Tibial nerve (tissue), 4 donors: ENCODE measurements at places on chromosomes 1 and 21.

DNA sequence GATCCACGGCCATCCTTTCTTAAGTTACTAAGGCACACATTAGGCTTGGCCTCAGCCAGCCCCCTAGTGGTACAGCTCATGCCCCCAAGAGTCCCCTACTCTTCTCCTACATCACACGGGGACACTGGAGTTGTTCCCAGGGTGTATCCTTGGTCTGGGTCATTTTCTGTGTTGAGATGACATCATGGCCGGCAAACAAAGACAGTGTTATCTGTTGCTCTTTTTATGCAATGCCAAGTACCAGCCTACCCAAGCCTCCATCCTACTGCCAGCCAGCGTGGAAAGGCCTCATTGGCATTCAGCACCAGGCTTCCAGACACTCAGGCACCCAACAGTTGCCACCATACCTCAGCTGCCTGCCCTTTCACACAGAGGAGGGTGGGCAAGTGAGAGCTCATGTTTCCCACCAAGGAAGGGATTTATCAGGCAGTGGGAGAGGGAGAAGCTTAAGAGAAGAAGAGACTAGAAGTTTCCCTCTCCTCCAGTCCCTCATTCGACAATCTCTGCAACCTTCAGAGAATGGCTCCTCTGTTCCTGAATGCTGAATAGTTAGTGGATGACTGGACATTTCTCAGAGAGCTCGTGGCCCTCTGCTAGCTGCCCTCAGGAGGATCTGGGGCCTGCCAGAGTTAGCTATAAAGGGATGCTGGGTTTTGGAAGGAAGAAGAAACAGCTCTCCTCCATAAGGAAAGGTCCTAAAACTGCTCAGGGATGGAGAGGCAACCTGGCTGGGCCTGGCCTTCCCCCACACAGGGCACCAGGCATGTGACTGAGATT, 17.7 kb downstream of the CBR1 start:
- peak overlapping the region; percentile 31 for H3K27ac ChIP-seq
- DNase-seq, result no peak
- H3K27me3 ChIP-seq, result no peaks in the 10 kb centered on the region

DNA sequence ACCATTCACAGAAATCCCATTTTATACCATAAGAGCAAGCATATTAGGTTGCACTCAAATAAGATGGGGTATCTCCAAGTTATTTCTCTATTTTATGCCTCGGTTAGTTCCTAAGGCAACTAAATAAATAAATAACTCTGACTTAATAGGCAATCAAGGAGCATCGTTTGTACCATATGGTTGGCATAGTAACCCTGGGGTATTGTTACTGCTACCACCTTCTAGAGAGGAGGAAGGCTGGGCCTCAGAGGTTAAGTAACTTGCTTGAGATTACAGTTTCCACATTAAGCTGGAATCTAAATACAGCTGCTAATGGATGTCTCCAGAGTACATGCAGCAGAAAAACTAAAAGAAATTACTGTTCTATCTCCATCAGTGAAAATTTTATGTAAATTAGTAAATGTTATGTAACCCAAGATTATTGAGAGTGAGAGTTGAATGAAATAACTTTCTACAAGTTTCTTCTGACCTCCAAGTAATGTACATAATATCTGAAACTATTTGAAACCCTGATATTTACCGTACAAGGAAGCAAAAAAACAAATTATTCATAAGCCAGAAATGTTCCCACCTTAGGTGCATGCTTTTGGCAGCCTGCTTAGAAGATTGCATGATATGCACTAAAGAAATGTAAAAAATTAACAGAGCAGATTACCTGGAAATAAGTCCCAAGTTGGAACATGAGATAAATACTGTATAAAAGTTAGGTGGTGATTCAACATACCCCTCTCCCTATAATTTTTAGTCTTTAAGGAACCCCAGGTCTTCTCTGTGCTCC, 127.0 kb downstream of the CRB1 start:
- H3K27me3 ChIP-seq, result no peaks in the 10 kb centered on the region
- no peaks in the 10 kb centered on the region for H3K36me3 ChIP-seq
- H3K27ac ChIP-seq, result no peak overlapping the region

GRCh38 chr1:165152727-165153126, 203.8 kb downstream of the LMX1A start:
- no peaks in the 10 kb centered on the region for H3K36me3 ChIP-seq
- H3K4me1 ChIP-seq, result no peaks in the 10 kb centered on the region
- no peak overlapping the region for H3K27ac ChIP-seq
- no peaks in the 10 kb centered on the region for H3K27me3 ChIP-seq
- no peak for DNase-seq
- no peak overlapping the region for H3K4me3 ChIP-seq

DNA sequence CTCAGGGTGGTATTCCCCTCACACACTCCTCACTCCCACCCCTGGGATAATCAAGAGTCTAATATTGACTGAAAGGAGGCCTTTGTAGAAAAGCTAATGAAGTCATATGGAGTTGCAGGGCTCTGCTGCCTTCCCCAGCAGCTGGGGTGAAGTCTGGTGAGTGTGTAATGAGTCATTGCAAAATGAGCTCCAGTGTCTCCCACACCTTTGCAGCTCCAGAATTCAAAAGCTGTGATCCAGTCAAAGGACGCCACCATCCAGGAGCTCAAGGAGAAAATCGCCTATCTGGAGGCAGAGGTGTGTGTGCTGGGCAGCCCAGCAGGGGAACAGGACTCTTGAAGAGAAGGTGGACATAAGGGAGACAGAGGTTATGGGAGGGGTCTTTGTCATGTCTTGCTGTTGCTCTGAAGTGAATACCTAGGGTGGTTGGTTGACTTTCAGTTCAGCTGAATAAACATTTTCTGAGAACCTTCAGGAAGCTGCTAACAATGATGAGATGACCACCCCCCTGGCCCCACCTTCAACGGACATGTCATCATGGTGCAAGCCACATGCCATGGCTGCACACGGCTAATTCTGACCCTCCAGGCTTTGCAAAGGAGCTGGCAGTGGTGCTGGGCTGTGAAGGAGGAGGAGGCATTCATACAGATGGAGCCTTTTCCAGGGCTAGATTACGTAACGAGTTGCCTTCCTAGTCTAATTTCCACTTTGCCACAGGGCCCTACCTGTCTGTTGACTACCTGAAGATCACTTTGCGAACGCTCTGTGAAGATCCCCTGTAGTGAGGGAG, 32.2 kb upstream of the SNX27 start:
- no peak overlapping the region for H3K4me3 ChIP-seq
- no peaks in the 10 kb centered on the region for H3K27me3 ChIP-seq
- DNase-seq, result no peak
- H3K27ac ChIP-seq, result no peak overlapping the region
- peaks cover 54% of the 10 kb centered on the region for H3K36me3 ChIP-seq

GRCh38 chr1:223189903-223190724, 47.1 kb upstream of the TLR5 start:
- no peak for DNase-seq
- H3K36me3 ChIP-seq, result no peaks in the 10 kb centered on the region
- no peaks in the 10 kb centered on the region for H3K27me3 ChIP-seq
- H3K4me3 ChIP-seq, result no peak overlapping the region

- no peaks in the 10 kb centered on the region for H3K4me1 ChIP-seq
- peak; percentile 66 for DNase-seq
- no peak overlapping the region for H3K4me3 ChIP-seq
- no peaks in the 10 kb centered on the region for H3K36me3 ChIP-seq
Measured at GRCh38 chr1:47478090-47478489, 40.2 kb downstream of the FOXD2 start.

- H3K4me3 ChIP-seq, result no peak overlapping the region
- no peak for DNase-seq
- no peaks in the 10 kb centered on the region for H3K27me3 ChIP-seq
- no peaks in the 10 kb centered on the region for H3K36me3 ChIP-seq
Measured at GRCh38 chr1:225474439-225474985, 46.7 kb upstream of the LBR start.

- no peak overlapping the region for H3K27ac ChIP-seq
- DNase-seq, result no peak
- H3K4me1 ChIP-seq, result peaks cover 29% of the 10 kb centered on the region
- H3K4me3 ChIP-seq, result peak overlapping the region; percentile 96
- H3K27me3 ChIP-seq, result no peaks in the 10 kb centered on the region
- no peaks in the 10 kb centered on the region for H3K36me3 ChIP-seq
Measured at GRCh38 chr1:153921803-153922075, 1.0 kb downstream of the GATAD2B start.

DNA sequence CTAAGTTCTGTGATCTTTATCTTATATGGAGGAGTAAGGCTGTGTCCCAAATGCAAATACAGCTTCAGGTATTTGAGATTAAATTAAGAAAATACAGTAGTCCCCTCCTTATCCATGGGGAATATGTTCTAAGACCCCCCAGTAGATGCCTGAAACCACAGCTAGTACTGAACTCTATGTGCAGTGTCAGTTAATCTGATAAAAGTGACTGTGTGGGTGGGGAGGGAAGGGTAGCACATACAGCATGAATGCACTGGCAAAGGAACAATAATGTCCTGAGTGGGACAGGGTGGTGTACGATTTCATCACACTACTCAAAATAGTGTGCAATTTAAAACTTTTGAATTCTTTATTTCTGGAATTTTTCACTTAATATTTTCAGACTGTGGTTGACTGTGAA, 83.1 kb downstream of the HS2ST1 start:
- no peak overlapping the region for H3K27ac ChIP-seq
- no peaks in the 10 kb centered on the region for H3K36me3 ChIP-seq
- no peaks in the 10 kb centered on the region for H3K27me3 ChIP-seq
- no peaks in the 10 kb centered on the region for H3K4me1 ChIP-seq
- no peak for DNase-seq
- H3K4me3 ChIP-seq, result no peak overlapping the region

- no peaks in the 10 kb centered on the region for H3K27me3 ChIP-seq
- no peak overlapping the region for H3K27ac ChIP-seq
- DNase-seq, result no peak
- no peak overlapping the region for H3K4me3 ChIP-seq
- H3K4me1 ChIP-seq, result no peaks in the 10 kb centered on the region
Measured at GRCh38 chr1:207364614-207365013, 43.1 kb downstream of the CD55 start.

DNA sequence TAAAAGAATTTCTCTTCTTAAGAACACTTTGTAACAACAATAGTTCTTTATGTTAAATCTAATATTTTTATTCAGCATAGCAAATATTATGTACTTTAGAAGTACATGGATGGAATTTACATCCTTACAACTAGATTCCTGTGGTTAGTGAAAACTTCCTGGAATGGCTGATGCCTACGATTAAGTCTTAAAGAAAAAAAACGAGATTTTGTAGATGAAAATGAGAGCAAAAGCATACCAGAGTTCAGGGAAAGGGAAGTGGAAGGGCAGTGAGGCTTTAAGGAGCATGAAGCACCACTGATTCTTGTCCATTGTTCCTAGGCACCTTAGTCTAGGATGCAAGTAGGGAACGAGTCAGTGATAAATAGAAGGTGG, 26.7 kb downstream of the CFH start:
- no peak overlapping the region for H3K27ac ChIP-seq
- H3K27me3 ChIP-seq, result no peaks in the 10 kb centered on the region
- no peaks in the 10 kb centered on the region for H3K4me1 ChIP-seq
- no peak for DNase-seq
- no peak overlapping the region for H3K4me3 ChIP-seq

GRCh38 chr1:202587859-202588485, 122.3 kb downstream of the SYT2 start:
- no peak for DNase-seq
- peaks cover 80% of the 10 kb centered on the region for H3K4me1 ChIP-seq
- H3K4me3 ChIP-seq, result no peak overlapping the region
- no peaks in the 10 kb centered on the region for H3K36me3 ChIP-seq
- H3K27ac ChIP-seq, result peak overlapping the region; percentile 83

DNA sequence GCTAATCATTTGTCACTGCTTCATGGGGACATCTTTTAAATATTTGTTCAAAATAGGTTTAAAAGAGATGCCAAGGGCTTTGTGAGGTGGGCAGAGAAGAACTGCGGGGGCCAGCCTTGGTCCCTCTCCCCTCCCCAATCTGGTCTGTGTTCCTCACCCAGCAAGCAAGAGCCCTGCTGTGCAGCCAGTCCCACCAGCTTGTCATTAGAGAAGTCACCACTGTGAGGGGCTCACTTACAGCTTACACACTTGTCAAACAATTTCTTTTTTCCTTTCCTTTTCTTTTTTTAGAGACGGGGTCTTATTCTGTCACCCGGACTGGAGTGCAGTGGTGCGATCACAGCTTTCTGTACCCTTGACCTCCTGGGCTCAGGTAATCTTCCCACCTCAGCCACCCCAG, 10.4 kb upstream of the CDK18 start:
- peaks cover 28% of the 10 kb centered on the region for H3K27me3 ChIP-seq
- no peak for DNase-seq

GRCh38 chr21:14886001-14886400, 178.8 kb downstream of the NRIP1 start:
- no peak overlapping the region for H3K27ac ChIP-seq
- peaks cover 23% of the 10 kb centered on the region for H3K4me1 ChIP-seq
- H3K27me3 ChIP-seq, result no peaks in the 10 kb centered on the region
- no peak for DNase-seq
- H3K4me3 ChIP-seq, result no peak overlapping the region

- H3K4me1 ChIP-seq, result peaks cover 4% of the 10 kb centered on the region
- H3K27ac ChIP-seq, result peak overlapping the region; percentile 92
- DNase-seq, result peak; percentile 54
- peaks cover 26% of the 10 kb centered on the region for H3K27me3 ChIP-seq
- peak overlapping the region; percentile 76 for H3K4me3 ChIP-seq
Measured at GRCh38 chr21:34887725-34888568, 161.2 kb downstream of the RUNX1 start.

DNA sequence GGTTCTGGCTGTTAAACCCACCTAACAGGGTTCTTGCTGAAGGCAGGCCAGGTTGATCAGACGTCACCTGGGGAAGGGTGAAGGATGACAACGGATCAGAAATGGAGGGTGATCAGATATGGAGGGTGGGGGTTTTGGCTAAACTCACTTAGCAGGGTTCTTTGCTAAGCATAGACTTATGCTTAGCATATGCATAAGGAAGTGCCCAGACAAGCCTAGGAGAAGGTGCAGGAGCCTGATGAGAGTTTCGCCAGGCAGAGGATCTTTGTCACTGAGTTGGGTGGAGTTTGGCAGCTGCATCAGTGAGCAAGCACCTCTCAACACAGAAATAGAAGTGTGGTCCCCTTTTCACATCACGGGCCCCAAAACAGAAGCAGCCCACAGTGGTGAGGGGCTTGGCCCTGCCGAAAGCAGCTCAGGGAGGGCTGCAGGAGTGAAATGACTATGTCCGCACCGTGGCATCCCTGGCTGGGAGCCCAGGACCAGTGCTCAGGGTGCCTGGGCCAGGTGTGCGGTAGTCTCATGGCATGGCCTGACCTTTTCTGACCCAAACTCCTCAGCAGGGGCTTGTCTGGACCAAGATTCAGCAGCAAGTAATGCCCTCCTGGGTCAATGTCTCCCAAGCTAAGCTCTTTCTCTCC, 101.6 kb downstream of the AJAP1 start:
- H3K4me1 ChIP-seq, result no peaks in the 10 kb centered on the region
- H3K27ac ChIP-seq, result no peak overlapping the region
- DNase-seq, result no peak
- H3K27me3 ChIP-seq, result no peaks in the 10 kb centered on the region
- H3K4me3 ChIP-seq, result no peak overlapping the region

GRCh38 chr21:42524341-42525028, 10.8 kb downstream of the SLC37A1 start:
- H3K36me3 ChIP-seq, result peaks cover 17% of the 10 kb centered on the region
- H3K27me3 ChIP-seq, result no peaks in the 10 kb centered on the region
- H3K4me1 ChIP-seq, result no peaks in the 10 kb centered on the region
- peak overlapping the region; percentile 38 for H3K4me3 ChIP-seq
- H3K27ac ChIP-seq, result peak overlapping the region; percentile 52
- peak; percentile 69 for DNase-seq

- no peak for DNase-seq
- H3K27me3 ChIP-seq, result peaks cover 38% of the 10 kb centered on the region
- no peaks in the 10 kb centered on the region for H3K36me3 ChIP-seq
- no peak overlapping the region for H3K4me3 ChIP-seq
- H3K27ac ChIP-seq, result no peak overlapping the region
- peaks cover 15% of the 10 kb centered on the region for H3K4me1 ChIP-seq
Measured at GRCh38 chr1:234775477-234776246, 165.7 kb upstream of the IRF2BP2 start.
